ENCODE measurements at places on chromosomes 3 and 15.

GRCh38 chr3:31219131-31219843 lies 313.4 kb upstream of the STT3B start:
- DNase-seq: no peak

GRCh38 chr3:30315447-30315846 lies 291.0 kb upstream of the TGFBR2 start:
- DNase-seq: no peak

- no peak for DNase-seq
These were observed 847.4 kb downstream of the IGSF11 start for GRCh38 chr3:118187221-118187620.

GRCh38 chr3:27570421-27571106 lies 86.4 kb upstream of the SLC4A7 start:
- DNase-seq: no peak

GRCh38 chr15:100093211-100094126 lies 248.3 kb downstream of the ADAMTS17 start:
- DNase-seq: no peak

- no peak for DNase-seq
These were observed 313.4 kb upstream of the NECTIN3 start for GRCh38 chr3:110758208-110758607.

DNA sequence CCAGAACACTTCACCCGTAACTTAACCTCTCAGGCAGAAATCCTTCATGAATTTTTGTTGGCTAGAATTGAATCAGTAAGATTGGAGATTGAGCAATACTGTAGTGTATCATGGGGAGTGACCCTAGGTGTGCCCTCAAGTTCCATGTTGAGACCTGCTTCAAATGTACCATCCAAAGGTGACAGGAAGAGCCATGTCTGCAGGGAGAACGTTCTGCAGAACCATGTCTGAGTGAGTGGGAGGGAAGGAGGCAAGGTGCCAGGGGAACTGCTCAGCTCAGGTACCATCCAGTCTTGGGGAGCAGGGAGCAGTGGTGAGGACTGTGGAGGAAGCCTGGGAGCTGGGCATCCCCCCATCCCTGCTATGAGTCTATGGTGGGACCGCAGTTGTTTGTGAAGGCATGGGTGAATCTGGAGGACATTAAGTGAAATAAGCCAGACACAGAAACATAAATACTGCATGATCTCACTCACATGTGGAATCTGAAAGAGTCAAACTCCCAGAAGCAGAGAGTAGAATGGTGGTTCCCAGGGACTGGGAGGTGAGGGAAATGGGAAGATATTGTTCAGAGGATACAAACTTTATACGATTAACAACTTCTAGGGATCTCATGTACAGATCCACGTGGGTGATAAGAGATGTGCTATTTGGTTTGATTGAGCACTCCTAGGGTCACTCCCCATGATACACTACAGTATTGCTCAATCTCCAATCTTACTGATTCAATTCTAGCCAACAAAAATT lies 23.3 kb downstream of the CFAP161 start:
- DNase-seq: no peak

All from amygdala (tissue), 56 donors.